Stimulated activated CD8-positive, alpha-beta memory T cell treated with anti-CD3 and anti-CD28 coated beads, Interleukin-2, amount 100 ng/mL, for 48 hours (primary cell): ENCODE measurements at places on chromosomes 3 and 15.
A peak's percentile ranks its signal among the peaks of the same experiment; 100 is the strongest.

DNA sequence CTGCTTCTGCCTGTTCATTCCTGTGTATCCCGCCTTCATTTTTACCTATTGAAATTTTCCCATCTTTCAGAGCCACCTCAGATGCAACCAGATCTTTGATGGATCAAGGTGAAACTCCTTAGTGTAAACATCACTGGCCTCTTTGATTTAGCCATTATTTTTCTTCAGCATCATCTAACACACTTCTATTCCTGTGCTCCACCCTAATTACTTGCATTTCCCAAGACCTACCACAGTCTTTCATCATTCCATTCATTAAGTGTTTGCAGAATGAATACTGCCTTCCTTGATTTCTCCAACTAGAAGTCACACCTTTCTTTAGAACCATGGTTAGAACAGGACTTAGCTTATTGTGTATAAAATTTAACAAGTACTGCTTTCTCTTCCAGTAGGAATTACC lies 55.5 kb upstream of the SKIL start:
- DNase-seq: no peak

GRCh38 chr3:83169473-83169872 lies 1408.0 kb upstream of the GBE1 start:
- no peak for DNase-seq

- DNase-seq: no peak
These were observed 11.2 kb downstream of the TGM4 start for GRCh38 chr3:44885618-44886017.

GRCh38 chr3:104555728-104556127 lies 811.0 kb upstream of the ALCAM start:
- DNase-seq: no peak

- peak; percentile 66 for DNase-seq
These were observed 748 bp downstream of the CCNL1 start for GRCh38 chr3:157159037-157159761.

DNA sequence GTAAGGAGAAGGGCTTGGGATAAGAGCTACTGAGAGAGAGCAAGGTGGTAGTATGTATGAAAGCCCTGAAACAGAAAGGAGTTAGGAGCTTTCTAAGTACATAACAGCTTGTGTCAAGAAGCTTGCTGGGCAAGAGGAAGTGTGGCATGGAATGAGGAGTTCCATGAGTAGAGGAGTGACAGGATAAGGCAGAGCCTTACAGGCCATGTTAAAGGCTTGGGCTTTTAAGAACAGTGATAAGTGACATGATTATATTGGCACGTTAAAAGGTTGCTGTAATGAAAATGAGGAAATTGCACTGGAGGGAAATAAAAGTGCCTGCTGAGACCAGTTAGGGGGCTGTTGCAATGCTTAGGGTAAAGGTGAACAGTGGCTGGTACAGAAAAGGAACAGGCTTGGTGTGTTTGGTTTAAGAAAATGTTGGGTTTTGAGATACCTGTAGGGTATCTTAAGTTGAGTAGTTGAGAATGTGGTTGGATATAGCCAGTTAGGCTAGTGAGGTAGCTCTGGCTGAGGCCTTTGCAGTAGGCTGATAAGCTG lies 49.0 kb downstream of the MEF2A start:
- no peak for DNase-seq

DNA sequence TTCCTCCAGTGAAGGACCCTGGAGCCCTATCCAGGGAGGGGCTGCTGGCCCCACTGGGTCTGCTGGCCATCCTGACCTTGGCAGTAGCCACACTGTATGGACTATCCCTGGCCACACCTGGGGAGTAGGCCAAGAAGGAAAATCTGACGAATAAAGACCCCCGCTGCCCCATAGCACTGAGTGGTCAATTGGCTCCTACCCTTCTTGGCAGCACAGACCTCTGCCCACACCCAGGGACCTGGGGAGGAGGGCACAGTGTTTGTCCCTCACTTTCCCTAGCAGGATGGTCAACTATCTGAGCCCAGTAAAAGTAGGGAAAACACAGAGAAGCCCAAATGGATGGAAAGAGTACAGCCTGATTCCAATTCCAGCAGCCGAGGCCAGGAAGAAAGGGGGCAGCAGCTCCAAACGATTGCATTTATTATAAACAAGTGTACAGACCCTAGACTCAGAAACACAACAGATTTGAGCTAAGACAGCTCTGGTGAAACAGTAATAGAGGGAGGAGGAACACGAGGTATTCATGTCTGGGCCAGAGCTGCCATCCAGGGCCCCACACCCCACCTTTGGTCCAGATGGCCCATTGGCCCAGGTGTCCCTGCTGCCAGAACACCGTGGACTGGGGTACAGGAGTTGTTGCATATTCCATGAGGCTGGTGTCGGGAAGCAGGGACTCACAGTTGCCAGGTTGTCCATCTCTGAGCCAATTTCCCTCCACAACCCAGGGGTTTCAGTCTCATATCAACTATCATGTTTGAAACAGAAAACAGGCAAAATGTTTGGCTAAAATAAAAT lies 21.1 kb downstream of the ATRIP start:
- no peak for DNase-seq

- no peak for DNase-seq
These were observed 77.5 kb upstream of the PIAS1 start for GRCh38 chr15:67976506-67977073.

GRCh38 chr3:113685956-113686721 lies 10.3 kb downstream of the USF3 start:
- DNase-seq: no peak

GRCh38 chr3:180239939-180240338 lies 203.2 kb upstream of the PEX5L start:
- DNase-seq: no peak

GRCh38 chr3:82281205-82281604 lies 519.8 kb upstream of the GBE1 start:
- DNase-seq: no peak

DNA sequence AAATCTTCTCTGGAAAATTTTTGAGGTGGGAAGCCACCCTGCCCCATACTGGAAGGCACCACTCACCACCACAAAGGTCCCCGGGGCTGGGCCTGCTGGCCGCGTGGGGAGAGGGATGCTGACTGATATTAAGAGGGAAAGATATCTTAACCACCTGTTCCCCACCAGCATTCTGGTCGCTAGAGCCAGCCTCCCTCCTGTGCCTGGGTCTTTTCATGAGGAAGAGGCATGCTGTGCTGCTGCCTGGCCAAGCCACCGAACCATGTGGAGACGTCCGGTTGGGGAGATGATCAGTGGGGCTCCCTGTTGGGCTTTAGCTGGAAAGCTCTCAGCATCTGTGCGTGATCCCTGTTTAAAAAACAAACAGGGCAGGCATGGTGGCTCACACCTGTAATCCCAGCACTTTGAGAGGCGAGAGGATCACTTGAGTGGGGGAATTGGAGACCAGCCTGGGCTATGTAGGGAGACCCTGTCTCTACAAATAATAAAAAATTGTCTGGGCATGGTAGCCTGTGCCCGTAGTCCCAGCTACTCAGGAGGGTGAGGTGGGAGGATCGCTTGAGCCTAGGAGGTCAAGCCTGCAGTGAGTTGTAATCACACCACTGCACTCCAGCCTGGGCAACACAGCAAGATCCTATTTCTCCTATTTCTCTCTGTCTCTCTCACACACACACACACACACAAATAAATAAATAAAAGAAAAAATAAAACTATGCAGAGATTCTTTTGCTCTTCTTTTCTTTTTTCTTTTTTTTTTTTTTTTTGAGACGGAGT lies 1.0 kb downstream of the KLHL18 start:
- DNase-seq: peak; percentile 23

GRCh38 chr3:161637559-161637958 lies 141.0 kb downstream of the OTOL1 start:
- DNase-seq: no peak

DNA sequence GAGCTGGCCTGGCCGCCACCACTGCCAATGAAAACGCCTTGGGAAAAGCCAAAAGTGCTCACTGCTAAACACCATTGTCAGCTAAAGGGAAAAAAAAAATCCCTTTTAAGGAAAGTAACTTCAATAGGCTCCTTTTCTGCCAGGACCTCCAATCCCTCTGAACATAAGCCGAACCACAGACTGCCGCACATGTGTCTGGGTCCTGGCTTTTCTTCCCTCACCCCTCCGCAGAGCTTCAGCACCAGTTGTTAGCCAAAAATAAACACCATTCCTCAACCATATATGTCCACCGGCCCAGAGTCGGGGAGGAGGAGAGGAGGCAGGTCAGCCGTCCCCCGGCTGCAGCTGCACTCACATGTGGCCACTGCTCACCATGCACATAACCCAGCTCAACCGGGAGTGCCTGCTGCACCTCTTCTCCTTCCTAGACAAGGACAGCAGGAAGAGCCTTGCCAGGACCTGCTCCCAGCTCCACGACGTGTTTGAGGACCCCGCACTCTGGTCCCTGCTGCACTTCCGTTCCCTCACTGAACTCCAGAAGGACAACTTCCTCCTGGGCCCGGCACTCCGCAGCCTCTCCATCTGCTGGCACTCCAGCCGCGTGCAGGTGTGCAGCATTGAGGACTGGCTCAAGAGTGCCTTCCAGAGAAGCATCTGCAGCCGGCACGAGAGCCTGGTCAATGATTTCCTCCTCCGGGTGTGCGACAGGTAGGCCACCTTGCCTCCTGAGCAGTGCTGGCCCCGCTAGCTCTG lies at the start of gene FBXL22:
FBXL22 (plus strand) TSS at position 350 of the 753 bp plus-strand sequence; CDS start at position 356, 6 bp downstream.
- DNase-seq: no peak

DNA sequence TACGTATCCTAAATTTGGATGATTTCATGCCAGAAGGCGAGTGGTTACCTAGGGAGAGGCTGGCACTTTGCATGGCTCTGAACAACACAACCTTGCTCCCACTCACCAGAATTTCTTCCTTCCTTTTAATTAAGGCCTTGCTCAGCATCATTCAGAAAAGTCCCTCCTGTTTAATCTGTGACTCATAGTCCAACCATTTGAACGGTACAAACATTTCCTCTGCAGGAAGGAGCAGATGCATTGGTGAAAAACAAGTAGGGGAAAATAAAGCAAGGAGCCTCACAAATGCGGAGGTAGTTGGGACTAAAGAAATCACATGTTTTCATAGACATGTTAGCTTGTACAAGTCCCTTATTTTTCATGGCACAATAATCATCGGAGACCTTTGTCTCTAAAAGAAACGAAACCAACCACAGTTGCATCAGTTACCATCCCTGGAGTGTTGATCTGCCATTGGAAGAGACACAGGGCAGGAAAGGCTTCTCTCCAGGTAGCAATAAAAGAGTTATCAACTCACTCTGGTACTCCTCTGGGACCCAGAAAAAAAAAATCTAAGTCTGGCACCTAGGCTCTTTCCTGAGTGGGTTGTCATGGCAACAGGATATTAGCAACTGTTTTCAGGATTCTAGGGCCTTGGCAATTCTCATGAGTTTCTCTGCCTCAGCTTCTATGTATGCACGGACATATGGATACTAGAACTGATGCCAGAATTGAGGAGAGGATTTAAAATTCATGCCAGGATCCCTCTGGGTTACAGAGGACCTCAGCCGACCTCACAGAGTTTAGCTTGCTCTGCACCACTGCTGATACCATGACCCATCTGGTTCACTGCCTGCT lies 255.4 kb upstream of the ARPP21 start:
- no peak for DNase-seq

DNA sequence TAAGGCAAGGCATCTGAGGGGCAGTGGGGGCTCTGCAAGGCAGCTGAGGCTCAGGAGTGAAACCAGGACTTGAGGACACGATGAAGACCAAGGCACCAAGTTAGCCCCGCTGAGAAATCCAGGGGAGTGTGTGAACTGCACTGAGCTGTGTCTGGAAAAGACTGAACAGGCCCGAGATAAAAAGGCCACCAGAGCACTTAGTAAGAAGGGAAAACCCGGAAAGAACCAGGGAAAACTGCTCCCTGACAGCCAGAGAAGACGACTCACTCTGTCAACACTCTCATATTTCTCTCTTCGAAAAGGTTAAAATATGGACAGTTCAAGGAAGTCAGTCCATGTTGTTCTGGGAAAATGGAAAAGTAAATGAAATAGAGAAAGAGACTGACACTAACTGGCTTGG lies 109.0 kb downstream of the SEC22A start:
- DNase-seq: no peak

DNA sequence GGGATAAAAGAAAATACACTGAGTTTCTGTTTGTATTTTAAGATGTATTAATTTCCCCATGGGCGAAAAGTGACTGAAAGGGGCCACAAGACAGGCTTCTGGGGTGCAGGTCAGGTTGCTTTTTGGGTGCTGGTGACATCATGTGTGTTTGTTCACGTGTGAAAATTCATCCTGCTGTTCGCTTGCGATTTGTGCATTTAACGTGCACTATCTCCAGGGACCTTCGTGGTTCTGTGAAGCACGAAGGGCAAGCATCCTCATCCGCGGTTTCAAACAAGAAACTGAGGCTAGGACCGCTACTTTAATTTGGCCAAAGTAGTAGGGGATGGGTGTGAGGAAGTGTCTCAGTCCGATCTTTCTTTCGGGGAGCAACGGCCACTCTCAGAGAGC lies 1.6 kb upstream of the SMAD6 start:
- DNase-seq: no peak

DNA sequence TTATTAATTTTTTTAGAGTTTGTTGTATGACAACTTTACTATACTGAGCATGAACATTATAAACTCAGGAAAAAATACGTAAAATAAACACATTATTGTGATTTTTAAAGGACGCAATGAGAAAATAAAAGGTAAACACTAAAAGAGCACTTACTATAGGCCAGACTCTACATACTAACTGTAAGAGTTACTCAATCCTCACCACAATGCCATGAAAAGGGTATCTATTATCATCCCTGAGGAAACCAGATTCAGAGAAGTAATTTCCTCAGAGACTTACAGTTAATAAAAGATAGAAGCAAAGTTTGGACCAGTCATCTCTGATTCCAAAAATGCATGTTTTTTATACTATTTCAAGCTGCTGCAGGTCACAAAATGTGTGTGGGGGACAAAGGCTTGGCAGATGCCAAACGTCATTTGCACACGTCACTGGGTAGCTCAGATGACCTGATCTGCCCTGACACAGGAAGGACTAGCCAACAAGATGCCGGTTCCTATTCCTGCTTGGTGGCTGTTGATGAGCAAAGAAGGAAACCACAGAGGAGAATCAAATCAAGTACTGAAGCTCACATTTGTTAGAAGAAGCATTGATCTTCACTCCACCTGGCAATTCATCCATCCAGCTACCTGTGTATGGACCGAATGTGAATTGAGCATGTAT lies 42.3 kb downstream of the KLHL6 start:
- DNase-seq: peak; percentile 10

GRCh38 chr3:135755330-135756105 lies 210.0 kb upstream of the PPP2R3A start:
- no peak for DNase-seq

DNA sequence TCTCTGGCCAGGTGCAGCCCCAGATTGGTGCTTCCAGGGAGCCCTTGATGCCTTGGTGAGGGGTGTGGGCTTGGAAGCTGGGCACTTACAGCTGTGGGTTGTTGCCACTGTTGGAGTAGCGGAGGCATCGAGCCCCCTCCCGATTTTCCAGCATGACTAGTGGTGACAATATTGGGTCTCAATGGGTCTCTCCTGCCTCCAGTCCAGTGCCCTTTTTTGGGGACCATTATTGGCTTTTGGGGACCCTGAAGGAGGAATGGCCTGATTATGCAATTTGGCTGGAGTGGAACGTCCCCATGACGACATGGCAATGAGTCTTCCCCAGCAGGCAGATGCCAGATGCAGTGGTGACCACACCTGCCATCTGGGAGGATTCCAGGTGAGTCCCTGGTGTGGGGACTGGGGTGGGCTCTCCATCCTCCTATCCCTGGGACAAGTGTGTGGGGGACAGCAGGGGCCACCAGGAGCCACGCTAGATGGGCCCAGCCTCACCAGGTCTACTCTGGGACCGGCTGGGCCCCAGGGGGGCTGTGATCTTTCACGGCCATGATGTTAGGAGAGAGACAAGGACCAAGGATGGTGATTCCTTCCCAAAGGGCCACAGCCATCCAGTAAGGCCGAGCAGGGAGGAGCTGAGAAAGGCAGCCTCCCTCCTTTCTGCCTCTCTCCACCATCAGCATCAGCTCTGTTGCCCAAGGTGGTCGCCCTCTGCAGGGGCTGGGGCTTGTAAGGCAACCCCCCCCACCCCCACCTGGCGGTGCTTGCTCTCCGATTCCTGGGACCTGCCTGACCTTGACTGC lies 196.8 kb downstream of the GOLGA6L6 start:
- no peak for DNase-seq
